ENCODE measurements at places on chromosomes 1 and 21.

DNA sequence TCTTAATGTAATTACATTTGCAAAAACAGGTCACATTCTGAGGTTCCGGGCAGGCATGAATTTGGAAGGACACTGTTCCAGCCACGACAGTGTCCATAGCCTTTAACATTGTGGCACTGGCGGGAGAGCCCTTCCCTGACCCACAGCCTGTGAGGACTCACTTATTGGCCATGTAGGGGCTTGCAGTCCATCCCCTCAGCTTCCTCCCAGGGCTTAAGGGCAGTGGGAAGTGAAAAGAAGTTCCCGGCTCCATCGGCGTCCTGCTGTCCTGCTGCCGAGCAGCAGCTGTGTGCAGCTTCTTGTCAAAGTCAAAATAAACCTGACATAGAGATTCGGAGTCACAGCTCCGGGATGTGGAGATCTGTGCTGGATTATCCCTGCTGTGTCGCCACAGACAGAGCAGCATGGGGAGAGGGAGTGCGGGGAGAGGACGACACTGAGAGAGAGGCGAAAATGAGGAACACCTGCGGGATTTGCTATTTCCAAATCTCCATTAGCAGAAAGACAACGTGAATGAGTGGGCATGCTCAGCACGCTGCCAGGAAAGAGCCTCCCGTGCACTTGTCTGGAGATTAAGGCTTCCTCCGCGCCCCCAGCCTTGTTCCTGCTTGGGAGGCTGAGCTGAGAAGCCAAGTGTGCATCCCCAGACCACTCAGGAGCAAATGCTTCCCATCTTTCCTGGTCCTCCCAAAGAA, 260.3 kb downstream of the ASTN1 start:
- no peak for DNase-seq

GRCh38 chr1:160625321-160625720, 21.5 kb downstream of the SLAMF1 start:
- DNase-seq, result no peak

DNA sequence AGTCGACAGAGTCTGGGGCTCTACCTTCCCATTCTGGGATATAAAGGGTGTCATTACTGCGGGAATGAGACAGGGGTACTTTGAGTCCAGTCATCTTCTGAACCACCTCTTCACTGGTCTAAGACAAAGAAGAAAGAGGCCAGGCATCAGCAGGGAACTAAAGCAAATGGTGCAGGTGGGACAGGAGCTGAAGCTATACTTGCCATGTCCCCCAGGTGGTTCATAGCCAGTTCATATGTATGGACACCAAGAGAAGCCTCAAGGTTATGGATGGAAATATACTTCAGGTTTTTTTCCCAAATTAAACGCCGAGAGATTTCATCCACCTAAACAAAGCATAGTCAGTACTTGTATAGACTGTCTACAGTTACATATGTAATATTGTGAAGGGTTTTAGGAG, 2.2 kb downstream of the CTSK start:
- DNase-seq, result no peak

- no peak for DNase-seq
Measured at GRCh38 chr1:1334835-1335234, 3.8 kb downstream of the TAS1R3 start.

DNA sequence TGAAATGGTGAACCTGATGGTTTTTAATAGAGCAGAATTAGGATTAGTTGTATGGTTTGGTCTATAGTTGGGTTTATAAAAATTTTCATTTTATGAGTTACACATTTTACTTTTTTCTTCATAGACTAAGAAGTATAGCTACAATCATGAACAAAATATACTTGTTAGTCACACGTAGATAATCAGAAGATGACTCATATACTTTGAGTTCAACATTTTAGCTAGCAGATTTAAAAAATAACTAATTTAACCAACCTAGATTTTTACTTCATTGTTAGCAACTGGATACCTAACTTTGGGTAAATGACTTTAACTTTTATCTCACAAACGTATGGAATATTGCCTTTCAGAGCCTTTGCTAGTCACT, 27.9 kb downstream of the MORC3 start:
- DNase-seq, result no peak

- DNase-seq, result no peak
Measured at GRCh38 chr1:193676996-193677549, 490.7 kb upstream of the B3GALT2 start.

DNA sequence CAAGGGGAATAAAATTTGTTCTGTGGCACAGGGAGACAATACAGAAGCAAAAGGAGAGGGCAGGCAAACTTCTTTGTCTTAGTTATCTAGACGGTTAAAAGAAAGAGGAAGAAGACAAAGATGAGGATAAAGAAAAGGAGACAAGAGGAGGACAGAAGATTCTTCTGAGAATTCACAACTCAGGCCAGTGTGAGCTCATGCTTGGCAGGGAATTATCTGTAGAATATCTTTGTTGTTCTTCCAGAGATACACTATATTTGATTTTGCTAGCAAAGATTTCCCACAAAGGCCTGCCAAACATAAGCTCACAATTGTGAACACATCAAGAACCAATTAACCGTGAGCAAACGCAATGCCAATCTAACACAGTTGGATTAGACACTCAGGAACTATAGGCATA, 21.4 kb downstream of the SLC16A1 start:
- DNase-seq, result no peak

- no peak for DNase-seq
Measured at GRCh38 chr21:17590430-17590829, 22.3 kb downstream of the BTG3 start.

GRCh38 chr1:61245696-61246400, 163.5 kb downstream of the NFIA start:
- no peak for DNase-seq

DNA sequence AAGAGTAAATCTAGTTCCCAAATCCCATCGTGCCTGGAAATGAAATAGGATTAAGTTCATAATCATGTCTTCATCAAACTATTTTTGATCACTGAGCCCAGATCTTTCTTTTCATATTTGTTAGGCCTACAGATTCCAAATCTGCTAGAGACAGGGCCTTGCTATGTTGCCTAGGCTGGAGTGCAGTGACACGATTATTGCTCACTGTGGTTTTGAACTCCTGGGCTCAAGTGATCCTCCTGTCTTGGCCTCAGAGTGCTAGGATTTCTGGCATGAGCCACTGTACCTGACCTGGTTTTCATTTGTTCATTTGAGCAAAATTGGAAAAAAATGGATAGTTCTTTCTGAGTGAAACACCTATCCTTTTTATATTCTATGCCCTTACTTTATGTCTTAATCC, 28.0 kb upstream of the DIPK1A start:
- no peak for DNase-seq

DNA sequence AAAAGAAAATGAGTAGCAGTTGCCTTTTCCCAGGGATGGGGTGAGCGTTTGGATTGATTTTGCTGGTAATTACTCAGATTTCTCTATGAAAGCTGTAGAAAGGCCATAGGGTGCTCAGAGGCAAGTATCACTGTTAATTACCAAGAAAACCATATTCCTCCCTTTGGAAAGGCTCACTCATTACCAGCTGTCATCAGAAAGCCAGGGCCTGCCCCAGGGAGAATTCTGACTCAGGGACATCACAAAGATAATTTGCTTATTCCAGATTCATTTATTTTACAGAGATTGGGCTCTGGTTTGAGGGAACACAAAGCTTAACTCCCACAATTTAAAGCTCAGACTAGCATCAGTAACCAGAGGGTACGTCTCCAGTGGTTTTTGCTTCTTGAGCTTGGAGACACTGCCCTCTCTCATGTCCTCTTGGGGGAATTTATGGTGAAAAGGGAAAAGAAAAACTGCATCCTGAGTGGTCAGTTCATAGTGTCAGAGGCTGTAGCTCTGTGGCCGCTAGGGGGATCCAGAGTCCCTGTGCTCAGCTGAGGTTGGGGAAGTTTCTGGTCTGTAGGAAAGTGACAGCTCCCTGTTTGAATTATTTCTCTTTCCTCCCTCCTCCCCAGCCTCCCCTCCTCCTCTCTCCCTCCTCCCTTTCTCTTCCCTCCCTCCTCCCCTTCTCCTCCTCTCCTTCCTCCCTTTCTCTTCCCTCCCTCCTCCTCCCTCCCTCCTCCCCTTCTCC, 204.3 kb downstream of the KCNJ6 start:
- DNase-seq, result peak; percentile 73

- DNase-seq, result no peak
Measured at GRCh38 chr1:51570063-51570710, 46.7 kb upstream of the OSBPL9 start.

- DNase-seq, result no peak
Measured at GRCh38 chr1:53369034-53369750, 41.3 kb upstream of the LRP8 start.

- no peak for DNase-seq
Measured at GRCh38 chr1:71785450-71785849, 496.9 kb downstream of the NEGR1 start.

- DNase-seq, result no peak
Measured at GRCh38 chr1:230131457-230131856, 64.4 kb downstream of the GALNT2 start.

- DNase-seq, result no peak
Measured at GRCh38 chr1:214604523-214604922, 1.5 kb downstream of the CENPF start.

- no peak for DNase-seq
Measured at GRCh38 chr21:35488946-35489345, 439.8 kb upstream of the RUNX1 start.

- DNase-seq, result no peak
Measured at GRCh38 chr1:233090746-233091494, 140.5 kb downstream of the NTPCR start.

GRCh38 chr1:187249196-187249595, 420.4 kb downstream of the PLA2G4A start:
- DNase-seq, result no peak

DNA sequence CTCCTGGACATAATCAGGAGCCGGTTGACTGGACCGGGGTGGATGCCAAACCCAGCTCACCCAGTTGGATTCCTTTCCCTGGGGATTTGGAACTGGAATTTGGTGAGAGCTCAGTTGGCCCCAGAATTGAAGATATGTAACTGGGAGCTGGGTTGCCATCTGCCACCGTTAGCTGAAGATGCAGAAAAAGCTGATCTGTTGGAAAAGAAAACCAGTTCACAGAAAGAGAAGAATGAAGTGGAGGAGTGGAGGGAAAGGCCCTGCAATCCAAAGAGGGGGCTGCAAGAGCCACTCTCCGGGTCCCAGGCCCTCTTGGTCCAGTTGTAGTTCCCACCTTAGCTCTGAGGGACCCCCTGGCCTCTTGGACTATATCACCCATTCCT, 16.0 kb downstream of the TEX35 start:
- no peak for DNase-seq

- DNase-seq, result no peak
Measured at GRCh38 chr1:26360807-26361604, 7.1 kb upstream of the CRYBG2 start.

- no peak for DNase-seq
Measured at GRCh38 chr1:11664336-11665065, 501 bp downstream of the FBXO6 start.

- no peak for DNase-seq
Measured at GRCh38 chr1:230913496-230913895, 45.2 kb upstream of the C1orf198 start.

DNA sequence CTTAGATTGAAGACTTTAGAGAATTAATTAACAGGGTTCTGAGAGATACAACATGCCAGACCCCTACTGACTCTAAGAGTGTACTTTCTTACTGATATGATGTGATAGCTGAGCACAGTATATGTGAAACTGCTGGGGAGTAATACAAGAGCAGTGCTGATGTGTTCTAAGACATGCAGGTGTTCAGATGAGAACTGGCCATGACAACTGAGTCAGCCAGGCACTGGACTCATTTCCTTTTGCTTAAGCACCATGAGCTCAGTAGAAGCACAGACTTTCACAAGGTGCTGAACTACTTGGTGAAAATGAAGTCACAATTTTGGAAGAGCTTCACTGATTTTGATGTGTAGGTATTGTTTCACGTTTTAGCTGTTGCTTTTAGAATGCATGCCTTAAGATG, 15.9 kb upstream of the POGZ start:
- DNase-seq, result no peak

Data from HEK293T (cell line).